ENCODE measurements at places on chromosomes 16 and 17.
A peak's percentile ranks its signal among the peaks of the same experiment; 100 is the strongest.

GRCh38 chr17:39736319-39737165, 1.2 kb upstream of the GRB7 start:
- DNase-seq, result no peak

DNA sequence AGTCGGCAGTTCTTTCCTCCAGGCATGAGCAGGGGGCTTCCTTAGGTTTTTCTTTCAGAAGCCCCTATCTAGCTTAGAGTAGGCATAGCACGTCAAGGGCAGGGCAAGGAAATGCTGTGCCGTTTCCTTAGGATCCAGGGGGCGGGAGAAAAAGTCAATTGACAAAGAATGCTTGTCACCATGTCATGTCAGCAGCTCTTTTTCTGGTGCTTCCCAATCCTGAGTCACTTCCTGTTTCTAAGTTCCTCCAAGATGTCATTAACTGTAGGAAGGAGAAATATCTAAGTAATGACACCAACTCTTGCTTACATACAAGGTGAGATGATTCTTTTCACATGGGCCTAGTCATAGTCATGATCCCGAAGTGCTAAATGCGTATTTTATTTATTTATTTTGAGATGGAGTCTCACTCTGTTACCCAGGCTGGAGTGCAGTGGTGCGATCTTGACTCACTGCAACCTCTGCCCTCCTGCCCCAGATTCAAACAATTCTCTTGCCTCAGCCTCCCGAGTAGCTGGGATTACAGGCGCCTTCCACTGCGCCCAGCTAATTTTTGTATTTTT, 35.2 kb downstream of the GJC1 start:
- no peak for DNase-seq

GRCh38 chr16:11316331-11317015, 28.8 kb upstream of the RMI2 start:
- DNase-seq, result no peak

GRCh38 chr17:44848257-44848795, 643 bp downstream of the HIGD1B start:
- no peak for DNase-seq

GRCh38 chr16:64159976-64160375, 961.9 kb downstream of the CDH11 start:
- no peak for DNase-seq

- no peak for DNase-seq
These were observed 58.1 kb upstream of the CBFA2T3 start for GRCh38 chr16:89034971-89035668.

DNA sequence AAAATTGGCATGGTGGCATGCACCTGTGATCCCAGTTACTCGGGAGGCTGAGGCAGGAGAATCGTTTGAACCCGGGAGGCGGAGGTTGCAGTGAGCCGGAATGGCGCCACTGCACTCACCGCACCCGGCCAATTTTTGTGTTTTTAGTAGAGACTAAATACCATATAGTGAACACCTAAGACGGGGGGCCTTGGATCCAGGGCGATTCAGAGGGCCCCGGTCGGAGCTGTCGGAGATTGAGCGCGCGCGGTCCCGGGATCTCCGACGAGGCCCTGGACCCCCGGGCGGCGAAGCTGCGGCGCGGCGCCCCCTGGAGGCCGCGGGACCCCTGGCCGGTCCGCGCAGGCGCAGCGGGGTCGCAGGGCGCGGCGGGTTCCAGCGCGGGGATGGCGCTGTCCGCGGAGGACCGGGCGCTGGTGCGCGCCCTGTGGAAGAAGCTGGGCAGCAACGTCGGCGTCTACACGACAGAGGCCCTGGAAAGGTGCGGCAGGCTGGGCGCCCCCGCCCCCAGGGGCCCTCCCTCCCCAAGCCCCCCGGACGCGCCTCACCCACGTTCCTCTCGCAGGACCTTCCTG, at the start of gene HBQ1:
HBQ1 (plus strand) TSS at position 359 of the 575 bp plus-strand sequence; CDS start at position 387, 28 bp downstream.
- DNase-seq, result peak; percentile 45

DNA sequence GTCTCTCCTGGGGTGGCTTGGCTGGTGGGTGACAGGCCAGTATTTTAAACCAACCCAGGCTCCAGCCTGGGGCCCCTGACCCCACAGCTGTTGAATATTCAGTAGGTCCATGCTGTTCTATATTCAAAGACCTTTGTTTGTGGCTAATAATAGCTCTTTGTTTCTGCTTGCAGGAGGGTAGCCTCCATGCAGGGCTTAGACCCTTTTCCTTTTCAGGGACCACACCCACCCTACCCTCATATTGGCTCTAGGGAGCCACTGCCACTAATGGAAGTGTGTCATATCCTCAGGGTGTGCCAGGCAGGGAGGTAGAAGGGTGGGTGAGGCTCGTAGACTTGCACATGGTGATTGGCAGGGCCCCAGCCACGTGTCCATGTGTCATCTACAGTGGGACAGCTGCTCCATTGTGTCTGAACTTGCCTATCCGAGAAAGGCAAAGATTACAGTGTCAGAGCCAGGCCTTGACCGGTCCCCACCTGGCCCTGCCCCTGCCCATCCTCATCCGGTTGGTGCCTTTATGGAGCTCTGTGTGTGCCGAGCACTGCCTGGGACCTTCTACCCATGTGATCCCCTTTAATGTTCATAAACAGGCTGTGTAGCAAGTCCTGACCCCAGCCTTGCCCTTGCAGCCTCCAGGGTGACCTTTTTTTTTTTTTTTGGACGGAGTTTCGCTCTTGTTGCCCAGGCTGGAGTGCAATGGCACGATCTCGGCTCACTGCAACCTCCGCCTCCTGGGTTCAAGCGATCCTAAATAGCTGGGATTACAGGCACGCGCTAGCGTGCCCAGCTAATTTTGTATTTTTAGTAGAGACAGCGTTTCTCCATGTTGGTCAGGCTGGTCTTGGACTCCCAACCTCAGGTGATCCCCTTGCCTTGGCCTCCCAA, 22.1 kb downstream of the TMC7 start:
- DNase-seq, result no peak

GRCh38 chr17:2688351-2689342, 22.9 kb downstream of the CLUH start:
- DNase-seq, result no peak

DNA sequence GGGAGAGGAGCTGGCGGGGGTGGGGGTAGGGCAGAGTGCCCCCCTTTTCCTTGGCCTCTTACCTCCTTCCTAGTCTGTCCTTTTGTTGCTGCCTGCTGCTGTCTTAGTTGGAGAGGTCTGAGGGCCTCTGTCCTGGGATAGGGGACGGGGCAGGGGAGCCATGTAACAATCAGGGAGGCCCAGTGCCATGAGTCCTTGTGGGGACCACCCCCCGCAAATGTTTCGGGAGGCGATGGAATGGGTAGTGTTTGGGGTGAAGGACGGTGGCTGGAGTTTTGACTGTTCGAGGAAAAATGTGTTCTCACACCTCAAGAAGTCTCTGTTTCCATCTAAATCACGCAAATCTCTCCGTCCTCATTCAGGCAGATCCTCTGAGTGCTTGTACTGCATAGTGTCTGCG, 99.0 kb downstream of the OR1D5 start:
- no peak for DNase-seq

- no peak for DNase-seq
These were observed 25.1 kb downstream of the CCDC57 start for GRCh38 chr17:82187500-82187899.

DNA sequence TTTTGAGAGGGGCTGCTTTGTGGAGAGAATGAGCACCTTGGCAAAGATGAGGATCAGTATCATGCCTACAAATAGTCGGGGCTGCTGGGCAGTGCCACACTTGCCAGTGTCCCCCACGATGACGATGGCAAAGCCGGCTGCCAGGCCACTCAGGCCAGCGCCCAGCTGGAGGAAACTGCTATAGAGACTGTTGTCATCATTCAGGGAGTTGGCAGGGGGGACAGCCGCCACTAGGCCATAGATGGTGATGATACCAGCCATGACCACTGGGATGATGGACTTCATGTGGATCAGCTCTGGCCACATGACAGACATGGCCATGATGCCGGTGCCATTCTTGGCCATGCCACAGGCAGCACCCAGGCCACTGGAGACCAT, 23.8 kb downstream of the MINK1 start:
- DNase-seq, result no peak

DNA sequence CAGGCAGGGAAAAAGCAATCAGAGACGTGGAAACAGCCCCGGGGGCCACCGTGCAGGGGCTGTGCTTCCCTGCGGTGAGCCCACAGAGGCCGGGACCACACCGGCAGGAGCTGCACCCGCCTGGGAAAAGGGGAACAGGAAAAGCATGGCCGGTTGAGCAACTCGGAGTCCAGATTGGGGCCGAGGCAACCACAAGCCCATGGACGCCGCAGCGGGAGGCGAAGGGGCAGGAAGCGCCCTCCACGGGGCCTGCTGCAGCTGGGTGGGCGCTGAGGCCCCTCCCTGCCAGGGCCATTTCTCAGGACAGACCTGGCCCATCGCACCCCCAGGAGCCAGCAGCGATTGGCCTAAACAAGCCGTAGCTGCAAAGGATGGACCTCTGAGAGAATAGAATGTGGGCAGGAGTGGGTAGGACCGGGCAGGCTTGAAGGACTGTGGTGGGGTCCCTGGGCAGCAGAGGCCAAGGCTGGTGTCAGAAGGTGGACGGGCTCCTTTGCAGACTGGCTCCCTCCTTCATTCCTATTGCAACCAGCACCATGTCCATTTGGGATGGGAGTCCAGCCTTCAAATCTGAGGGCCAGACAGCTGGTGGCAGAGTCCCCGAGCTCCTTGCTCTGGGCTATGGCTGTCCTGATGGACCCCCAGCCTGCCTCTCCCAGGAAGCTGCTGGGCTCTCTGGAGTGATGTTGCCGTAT, 30.4 kb downstream of the COX4I1 start:
- no peak for DNase-seq

- no peak for DNase-seq
These were observed 193.0 kb upstream of the IRX3 start for GRCh38 chr16:54479546-54479945.

DNA sequence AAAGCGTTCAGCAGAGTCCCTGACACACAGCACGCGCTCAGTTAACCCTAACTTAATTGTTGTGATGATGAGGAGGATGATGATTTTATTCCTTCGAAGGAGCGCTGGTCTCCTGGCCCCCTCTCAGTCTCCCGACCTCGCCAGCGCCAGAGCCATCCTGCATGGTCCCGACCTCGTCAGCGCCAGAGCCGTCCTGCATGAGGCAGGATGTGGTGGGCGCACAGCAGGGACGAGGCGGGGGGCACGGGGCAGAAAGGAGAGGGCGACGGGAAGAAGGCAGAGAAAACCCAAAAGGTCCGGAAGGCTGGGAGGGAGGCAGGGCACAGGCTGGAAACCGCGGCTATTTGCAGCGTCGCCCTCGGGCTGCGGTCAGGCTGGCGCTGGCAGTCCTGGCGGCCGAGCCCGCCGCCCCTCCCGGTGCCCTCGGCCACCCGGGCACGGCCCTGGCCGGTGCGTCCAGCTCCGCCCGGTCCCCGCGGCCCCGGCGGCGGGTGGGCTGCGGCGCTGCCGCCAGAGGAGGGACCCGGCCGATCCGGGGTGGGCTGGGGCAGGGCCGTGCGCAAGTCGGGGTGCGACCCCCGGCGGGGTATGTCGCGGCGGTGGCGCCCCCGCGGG, 3.0 kb upstream of the TAC4 start:
- no peak for DNase-seq

- no peak for DNase-seq
These were observed 13.6 kb upstream of the PPM1D start for GRCh38 chr17:60586288-60586974.
